ENCODE measurements at places on chromosomes 6 and 20.
A peak's percentile ranks its signal among the peaks of the same experiment; 100 is the strongest.

DNA sequence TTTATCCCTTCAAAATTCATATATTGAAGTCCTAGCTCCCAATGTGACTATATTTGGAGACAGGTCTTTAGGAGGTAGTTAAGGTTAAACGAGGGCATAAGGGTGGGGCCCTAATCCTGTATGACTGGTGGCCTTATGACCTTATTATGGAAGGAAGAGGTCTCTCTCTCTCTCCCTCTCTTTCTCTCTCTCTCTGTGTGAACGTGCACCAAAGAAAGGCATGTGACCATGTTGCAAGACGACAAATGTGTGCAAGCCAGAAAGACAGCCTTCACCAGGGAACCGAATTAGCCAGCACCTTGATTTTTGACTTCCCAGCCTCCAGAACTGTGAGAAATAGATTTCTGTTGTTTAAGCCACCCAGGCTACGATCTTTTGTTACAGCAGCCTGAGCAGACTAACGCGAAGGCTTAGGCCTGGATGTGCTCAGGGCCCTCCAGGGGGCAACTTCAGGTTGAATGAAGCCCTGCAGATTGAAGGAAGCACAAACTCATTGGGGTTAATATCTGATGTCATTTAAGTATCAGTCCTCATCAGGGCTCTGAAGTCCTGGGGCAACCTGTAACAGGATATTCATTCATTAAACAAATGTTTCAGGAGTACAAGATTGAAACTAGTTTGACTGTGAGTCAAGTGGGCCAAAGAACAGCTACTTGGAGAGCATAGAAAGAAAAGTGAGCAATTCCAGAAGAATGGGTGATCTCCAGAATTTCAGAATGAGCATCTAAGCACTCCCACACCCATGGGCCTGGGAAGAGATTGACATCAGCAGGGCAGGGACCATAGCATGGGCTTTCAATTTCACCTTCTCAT, 157.4 kb upstream of the TNFAIP3 start:
- DNase-seq = no peak

DNA sequence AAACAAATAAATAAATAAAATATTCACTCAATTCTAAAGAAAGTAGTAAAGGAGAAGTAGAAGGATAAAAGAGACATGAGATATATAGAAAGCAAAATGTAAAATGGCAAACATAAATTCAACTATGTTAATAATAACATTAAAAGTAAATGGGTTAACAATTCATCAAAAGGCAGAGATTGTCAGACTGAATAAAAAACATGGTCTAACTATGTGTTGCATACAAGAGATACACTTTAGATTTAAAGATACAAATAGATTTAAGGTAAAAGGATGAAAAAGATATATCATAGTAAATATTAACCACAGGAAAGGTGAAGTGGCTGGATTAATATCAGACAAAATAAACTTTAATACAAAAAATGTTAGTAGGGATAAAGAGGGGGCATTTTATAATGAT, 35.8 kb upstream of the PDE10A start:
- DNase-seq = no peak

DNA sequence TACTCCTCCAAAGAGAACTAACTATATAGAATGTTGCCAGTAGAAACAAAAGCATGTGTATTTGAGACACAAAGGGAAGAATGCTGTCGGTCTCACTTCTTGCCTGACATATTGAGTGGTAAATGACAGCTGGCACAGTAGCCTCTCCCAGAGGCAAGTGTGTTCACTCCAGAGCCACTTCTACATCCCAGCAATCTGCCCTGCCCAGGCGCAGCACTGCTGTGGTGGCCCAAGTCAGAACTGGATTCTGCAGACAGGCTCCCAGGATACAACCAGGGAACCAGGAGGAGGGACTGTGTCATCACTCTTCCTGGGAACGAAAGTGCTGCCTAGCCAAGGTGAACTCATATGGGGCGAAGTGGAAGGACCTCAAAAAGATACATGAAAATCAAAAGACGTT, 103.2 kb upstream of the ARMC2 start:
- no peak for DNase-seq

- DNase-seq = peak; percentile 44
Measured at GRCh38 chr6:32522302-32523047, 7.6 kb downstream of the HLA-DRB5 start.

DNA sequence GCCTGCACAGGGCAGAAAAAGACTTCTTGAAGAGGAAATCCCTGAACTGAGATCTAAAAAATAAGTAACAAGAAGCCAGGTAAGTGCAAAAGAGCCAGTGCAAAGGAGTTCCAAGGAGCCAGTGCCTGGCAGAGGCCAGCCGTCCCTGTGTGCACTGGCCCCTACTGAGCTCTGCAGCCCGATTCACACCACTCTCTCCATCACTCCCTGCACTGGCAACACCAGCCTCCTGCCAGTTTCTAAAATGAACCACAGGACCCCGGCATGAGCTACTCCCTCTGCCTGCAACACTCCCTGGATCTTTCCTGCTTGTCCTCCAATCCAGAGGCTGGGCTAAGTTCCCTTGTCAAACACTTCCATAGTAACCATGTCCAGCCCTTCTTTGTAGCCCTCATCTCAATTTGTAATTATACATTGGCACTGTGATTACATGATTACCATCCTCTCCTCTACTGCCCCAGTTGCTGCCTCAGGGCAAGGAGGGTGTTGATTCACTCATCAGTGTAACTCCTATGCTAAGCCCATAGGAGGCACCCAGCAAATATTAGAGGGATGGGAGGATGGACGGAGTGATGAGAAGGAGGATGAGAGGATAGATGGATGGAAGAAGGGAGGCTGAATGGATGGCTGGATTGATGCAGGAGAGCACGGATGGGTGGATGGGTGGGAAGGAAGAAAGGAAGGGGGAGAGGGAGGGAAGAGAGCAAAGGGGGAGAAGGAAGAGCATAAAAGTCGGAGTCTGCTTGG, 49.3 kb downstream of the SIRPA start:
- no peak for DNase-seq

GRCh38 chr6:158056355-158056754, 74.7 kb downstream of the SYNJ2 start:
- DNase-seq = no peak

DNA sequence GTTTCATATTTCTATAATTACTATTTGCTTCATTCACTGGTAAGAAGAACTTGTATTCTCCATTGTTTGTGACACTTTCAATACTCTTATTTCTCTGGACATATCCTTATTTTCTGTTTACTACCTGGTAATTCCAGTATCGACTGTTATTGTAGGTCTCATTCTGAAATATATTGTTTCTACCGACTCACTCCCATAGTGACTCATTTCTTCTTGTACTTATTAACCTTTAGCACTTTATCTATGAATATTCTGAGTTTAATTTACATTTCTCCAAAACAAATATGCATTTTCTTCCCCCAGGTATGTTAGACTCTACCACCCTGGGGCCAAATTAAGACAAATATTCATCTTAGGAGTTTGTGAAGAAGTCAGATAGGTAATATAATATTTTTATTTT, 164.5 kb upstream of the BTBD3 start:
- no peak for DNase-seq

DNA sequence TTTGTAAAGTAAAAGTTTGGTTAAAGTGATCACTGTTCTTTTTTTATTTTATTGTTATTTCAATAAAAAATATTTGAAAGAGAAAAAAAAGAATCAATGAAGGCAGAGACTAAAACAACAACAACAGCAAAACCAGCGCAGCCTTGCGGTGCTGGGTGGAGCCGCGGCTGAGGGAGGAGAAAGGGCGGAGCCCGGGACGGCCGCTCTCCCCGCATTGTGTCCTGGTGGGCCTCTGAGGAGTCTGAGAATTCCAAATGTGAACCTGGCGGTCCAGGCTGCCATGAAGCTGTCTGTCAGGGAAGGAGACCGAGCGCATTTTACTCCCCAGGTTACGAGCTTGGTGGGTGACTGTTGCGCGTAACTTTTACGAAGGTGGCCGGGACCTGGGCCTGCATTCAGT, 43.2 kb downstream of the TMEM242 start:
- no peak for DNase-seq

DNA sequence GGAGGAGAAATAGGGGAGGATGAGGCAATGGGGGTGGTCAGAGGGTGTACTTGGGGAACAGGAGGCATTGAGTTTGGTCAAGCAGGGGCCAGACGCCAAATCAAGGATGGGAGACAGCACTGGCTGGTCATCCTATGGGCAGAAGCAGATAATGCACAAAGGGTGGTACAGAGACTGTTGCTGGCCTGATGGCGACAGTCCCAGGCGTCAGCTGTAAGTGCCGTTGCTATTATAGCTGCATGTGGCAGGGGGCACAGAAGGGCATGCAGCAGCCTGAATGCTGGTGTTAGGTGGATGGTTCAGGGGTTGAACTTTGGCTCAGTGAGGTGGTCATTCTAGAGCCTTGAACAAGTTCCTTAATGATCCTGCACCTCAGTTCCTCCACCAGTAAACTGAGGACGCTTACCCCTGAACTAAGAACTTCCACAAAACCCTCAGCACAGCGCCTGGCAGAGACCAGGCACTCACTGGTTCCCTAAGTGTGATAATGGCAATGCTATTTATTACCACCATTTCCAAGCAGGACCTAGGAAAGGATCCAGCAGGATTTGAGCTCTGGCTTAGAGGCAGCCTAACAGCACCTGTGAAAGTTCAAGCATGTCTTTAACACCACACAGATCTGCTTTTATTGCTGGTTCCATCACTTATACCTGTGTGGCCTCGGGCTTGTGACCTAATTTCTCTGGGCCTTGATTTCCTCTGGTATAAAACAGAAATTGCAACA, 162.7 kb downstream of the INSM1 start:
- DNase-seq = no peak

- no peak for DNase-seq
Measured at GRCh38 chr6:75396005-75396800, 97.4 kb downstream of the FILIP1 start.

GRCh38 chr6:157239148-157239547, 84.2 kb downstream of the TMEM242 start:
- no peak for DNase-seq

- no peak for DNase-seq
Measured at GRCh38 chr6:7201732-7202541, 94.2 kb downstream of the RREB1 start.

All from hepatocyte (in vitro differentiated cells).